ENCODE measurements at places on chromosomes 2 and 18.

- no peak for DNase-seq
Measured at GRCh38 chr2:197869041-197869440, 64.6 kb downstream of the PLCL1 start.

DNA sequence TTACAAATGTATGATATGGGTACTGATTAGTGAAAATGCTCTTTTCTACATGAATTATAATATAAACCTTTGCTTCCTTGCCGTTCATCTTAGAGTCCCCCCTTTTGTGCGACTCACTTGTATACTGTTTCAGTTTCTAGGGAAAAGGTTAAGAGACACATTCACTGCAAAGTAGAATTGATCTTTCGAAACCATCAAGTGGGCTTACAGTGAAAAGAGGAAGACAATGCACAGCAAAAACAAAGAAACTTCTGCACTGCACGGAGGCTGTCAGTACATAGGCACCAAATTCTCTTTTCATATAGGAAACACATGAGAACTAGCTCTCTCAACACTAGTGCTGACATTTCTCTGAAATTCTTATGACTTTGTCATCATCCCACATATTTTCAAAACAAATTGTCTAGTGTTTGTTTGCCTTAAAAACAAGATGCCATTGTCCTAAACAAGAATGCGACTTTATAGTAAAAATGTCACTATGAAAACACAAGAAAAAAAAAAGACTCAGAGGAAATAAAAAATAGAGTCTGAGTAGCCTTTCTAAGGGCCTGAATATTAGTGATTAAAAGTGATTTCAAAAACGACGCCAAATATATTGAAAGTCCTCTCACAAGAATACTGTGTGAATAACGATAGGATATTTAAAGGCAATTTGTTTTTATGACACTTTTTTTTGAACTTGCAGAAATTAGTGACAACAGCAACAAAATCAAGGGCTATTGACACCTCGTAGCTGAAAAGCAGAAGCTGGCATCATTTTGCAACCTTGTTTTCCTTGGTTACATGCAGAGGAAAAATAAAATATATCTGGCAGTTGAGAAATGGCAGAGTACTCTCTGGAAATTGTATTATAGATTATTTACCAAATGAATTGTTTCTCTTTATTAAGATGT, 827.0 kb downstream of the BCL11A start:
- DNase-seq: no peak

- DNase-seq: no peak
Measured at GRCh38 chr2:42086500-42086953, 38.7 kb downstream of the PKDCC start.

DNA sequence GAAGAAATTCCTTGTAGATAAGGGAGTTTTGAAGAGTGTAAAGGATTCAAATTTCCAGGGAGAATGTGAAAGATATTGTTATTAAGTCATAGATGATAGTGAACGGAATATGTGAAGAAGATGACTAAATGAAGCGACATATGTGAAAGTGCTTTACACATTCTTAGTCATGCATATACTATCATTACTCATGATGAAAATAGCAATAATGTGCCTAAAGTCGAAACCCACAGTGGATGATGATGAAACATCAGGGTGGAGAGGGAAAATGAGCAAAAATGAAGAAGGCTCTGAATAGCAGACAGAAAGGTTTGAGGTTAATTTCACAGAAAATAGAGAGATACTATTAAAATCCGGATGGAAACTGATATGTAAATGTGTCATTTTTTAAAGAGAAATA, 1237.1 kb downstream of the LRP1B start:
- no peak for DNase-seq

DNA sequence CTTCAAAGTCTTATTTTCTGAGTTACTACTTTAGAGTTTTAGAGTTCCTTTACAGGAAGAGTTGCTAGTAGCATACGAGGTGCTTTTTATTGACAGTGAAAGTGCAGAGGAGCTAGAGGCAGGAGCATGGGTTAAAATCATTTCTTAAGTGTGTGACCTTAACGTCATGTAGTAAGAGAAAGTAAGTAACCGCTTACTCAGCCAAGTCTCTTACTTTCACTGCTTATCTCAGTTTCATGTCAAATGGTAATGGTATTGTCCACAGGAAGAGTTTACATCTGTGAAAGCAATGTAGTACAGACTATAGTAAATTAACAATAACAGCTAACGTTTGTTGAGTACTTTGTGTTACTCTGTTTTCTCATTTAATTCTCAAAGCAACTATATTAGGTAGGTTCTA, 12.6 kb downstream of the NDUFAF7 start:
- DNase-seq: no peak

Data from NCI-H1436 (cell line).